Right atrium auricular region (tissue), 2 donors: ENCODE measurements at places on chromosomes 16 and 17. TPM values are rescaled to one million over a fixed set of nuclear protein-coding genes. Genes with fewer than 3 reads are reported as not detected.

DNA sequence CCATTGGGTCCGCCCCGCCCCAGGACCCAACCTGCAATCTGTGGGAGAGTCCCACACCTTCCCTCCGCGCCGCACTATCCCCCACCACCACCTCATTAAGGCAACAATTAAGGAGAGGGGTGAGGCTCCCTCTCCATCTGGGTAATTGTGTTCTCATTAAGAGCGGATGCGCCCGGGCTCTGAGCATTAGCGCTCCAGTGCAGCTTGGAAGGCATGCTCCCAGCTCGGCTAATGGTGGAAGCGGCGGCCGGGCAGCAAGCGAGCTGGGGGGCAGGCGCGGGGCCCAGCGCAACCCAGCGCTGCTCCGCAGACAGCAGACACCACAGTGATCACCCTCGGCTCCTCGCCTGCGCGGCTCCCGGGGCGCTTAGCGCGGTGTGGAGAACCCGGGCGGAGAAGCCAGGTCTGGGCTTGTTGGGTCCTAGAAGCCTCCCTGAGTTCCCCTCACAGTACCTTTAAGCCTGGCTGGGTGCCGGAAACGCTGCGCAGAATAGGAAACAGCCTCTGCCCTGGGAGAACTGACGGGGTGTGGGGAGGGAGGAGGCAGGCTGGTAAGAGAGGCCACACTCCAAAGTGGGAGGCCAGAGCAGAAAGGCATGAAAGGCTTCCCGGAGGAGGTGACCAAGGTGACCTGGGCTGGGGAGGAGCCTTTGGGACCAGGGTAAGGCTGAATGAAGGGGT is 6.4 kb downstream of the CBLN1 start:
- no peak for DNase-seq

Gene NLK
- 17.9 TPM for total RNA-seq

- DNase-seq, result no peak
Observed at GRCh38 chr16:88940862-88941817, 35.9 kb downstream of the CBFA2T3 start.

Gene HOXB1
- total RNA-seq, result not detected

DNA sequence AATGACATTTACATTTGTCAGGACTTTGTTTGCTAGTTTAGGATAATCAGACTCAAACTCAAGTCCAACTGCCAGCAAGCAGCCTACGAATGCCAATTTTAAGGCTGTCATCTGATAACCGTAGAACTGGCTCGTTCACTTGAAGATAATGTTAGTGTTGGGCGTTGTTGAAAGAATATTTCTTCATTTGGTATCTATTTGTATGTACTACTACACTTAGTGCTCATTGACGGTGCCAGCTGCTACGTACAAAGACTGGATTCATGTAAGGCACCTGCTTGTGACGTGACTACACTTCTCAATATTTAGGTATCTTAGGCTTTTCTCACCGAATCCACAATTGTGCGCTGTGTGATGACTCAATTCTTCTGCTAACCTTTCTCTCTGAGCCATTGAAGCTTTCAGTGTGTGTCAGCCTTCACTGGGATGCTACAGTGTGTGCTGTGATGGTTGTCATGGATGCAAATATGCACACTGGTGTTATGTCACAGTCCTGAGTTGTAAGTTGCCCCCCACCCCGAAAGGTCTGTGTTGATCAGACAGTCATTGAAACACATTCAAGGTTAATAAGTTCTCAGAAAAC is 5.7 kb downstream of the ATP2C2 start:
- DNase-seq, result no peak

DNA sequence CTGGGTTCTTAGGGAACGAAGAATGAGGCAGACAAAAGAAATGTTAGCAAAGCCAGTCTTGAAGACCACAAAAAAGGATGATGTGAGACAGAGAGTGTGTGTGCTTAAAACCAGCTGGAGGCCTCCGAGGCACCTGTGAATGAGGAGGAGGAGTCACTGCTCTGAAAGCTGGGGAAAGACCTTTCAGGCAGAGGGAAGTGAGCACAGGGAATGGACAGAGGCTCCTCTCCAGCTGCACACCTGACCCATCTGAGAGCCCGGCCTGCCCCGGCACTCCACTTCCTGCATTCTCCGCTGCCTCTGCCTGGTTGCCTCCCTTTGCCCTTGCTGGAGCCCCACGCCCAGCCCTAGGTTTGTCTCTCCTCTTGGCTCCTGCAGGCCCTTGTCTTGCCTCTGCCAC is 55.2 kb upstream of the SREBF1 start:
- no peak for DNase-seq

- peak; percentile 75 for DNase-seq
Observed at GRCh38 chr17:43907425-43907981, at the start of gene MPP2. Gene MPP2, minus strand, starts transcription at chr17:43907536. Its CDS starts 3,076 bp downstream, at chr17:43904460.

DNA sequence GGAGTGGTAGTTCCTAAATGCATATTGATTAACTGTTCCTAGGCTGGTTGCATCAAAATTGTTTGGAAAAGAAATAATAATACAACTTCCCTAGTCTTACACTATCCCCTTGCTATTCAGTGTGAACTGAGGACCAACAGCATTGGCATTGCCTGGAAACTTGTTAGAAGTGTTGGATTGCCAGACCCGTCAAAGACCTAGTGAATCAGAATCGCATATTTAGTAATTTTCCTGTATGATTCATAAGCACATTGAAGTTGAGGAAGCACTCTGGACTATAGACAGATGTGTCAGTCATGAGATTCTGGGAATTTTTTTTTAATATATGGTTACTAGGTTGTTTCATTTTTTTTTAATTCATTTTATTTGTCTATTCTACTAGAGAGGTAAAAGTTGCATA is 34.7 kb upstream of the KCNJ16 start:
- DNase-seq, result no peak

GRCh38 chr16:13435415-13435814 is 484.5 kb upstream of the ERCC4 start:
- no peak for DNase-seq

DNA sequence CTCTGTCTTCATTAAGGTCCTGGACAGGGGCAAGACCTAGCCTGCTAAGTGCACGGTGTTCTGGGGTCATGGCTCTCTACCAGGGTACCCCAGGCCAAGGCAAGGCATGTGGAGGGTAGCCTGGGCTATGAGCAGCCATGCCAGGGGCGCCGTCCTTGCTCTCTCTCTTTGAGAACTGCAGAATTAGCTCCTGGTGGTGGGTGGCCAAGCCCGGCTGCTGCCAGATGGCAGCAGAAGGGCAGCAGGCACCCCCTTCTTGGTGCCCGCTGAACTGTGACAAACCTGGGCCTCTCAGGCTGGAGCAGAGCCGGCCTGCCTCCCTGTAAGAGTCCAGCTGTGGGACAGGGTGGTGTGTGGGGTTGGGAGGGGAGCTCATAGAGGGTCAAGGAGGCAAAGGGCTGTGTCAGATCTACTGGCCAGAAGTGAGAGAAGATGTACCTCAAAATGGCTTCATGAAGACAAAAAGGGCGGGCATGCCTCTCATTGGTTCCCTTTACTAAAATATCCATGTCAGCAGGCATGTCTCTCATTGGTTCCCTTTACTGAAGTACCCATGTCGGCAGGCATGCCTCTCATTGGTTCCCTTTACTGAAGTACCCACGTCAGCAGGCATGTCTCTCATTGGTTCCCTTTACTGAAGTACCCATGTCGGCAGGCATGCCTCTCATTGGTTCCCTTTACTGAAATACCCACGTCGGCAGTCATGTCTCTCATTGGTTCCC is 81.7 kb upstream of the SDK2 start:
- no peak for DNase-seq

DNA sequence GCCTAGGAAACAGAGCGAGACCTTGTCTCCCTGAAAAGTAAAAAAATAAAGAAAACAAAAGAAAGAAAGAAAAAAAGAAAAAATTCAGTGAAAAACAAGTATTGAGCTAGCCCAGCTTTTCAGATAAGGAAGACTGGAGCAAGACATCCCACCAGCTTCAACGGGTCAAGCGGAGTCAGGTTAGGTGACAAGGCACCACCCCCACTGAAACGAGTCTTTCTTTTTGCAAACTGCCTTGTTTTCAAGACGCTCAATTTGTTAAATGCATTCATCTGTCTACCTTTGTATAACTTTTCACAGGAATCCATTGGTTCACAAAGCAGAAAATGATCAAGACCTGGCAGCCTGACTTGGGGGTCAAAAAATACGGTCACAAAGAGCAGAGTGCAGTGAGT is 10.7 kb upstream of the AXIN2 start:
- no peak for DNase-seq

Gene ATP2A3
- total RNA-seq, result 12.2 TPM

Gene ABCA6
- 20.0 TPM for total RNA-seq

DNA sequence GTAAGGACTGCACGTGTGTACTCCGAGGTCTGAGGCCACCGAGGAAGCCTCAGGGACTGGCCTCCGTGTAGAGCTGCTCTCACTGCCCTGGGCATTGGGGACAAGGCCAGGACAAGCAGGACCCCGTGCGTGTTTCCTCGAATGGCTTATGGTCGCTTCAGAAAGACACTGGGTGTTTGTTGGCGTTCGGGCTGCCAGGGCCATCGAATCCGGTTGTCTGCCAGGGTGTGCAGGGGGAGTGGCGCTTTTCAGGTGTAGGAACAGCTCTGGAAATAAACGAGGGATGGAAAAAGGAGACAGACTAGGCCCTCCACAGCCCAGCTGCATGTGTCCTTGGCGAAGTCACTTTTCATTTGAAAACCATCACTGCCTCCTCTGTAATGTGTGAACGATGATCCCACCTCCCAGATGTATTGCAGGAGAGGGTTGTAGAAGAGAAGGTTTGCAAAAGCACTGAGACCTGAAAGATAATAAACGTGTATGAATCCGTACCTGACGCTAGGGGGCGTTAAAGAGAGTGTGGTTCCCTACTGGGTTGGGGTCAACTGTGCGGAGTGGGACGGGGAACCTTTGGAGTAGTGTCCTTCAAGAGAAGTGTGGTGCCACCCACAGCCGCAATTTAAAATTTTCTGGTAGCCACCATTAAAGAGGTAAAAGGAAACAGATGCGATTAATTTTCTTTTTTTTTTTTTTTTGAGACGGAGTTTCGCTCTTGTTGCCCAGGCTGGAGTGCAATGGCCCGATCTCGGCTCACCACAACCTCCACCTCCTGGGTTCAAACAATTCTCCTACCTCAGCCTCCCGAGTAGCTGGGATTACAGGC is 2.1 kb upstream of the ZSCAN10 start:
- no peak for DNase-seq
